Pulmonary artery endothelial cell (primary cell): ENCODE measurements at places on chromosomes 7 and 10. TPM values are rescaled to one million over a fixed set of nuclear protein-coding genes. Genes with fewer than 3 reads are reported as not detected.

The PALD1 gene
- 53.7 and 90.4 TPM in 2 replicates for total RNA-seq

GRCh38 chr7:41886901-41887311 is 184.0 kb upstream of the INHBA start:
- no peak for DNase-seq

GRCh38 chr10:132445516-132446194 is 48.7 kb downstream of the PWWP2B start:
- no peak for DNase-seq

GRCh38 chr10:114276066-114276465 is 37.0 kb downstream of the VWA2 start:
- DNase-seq = no peak

- no peak for DNase-seq
Measured at GRCh38 chr10:293636-294035, 158.4 kb downstream of the ZMYND11 start.

- DNase-seq = no peak
Measured at GRCh38 chr7:45682358-45682735, 108.2 kb downstream of the ADCY1 start.

The CAMK2B gene
- total RNA-seq = 1.7 and 2.7 TPM in 2 replicates

The ESYT2 gene
- 61.3 and 67.3 TPM in 2 replicates for total RNA-seq

DNA sequence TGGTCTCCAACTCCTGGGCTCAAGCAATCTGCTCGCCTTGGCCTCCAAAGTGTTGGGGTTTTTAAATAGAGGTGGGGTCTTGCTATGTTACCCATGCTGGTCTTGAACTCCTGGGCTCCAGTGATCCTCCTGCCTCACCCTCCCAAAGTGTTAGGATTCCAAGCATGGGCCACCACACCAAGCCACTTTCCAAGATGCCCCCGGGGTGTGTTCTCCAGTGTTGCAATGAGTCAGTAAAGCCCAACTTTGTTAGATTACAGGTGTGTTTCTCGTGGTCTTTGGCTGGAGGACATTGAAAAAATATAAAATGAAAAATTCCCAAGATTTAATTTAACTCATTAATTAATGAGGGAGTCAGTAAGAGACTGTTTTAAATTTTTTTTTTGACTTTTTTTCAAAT is 29.2 kb downstream of the TACR2 start:
- DNase-seq = no peak

DNA sequence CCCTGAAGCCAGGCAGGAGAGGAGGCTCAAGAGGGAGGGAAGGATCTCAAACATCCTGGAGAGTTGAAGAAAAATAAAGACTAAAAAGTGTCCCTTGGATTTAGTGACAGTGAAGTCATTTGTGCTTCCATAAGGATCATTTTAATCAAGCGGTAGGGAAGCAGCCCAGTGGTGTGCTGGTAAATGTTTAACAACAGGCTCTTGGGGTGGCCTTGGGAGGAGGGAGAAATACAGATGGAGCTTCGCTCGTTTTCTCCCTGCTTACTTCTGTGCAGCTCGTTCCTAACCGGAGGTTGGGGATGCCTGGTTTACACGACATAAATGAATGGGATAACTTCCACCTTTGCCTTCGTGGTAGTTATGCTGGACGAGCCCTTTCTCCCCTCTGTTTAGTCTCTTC is 140.0 kb downstream of the CAMK1D start:
- DNase-seq = no peak

The KCNMA1 gene
- 0.59 and 1.2 TPM in 2 replicates for total RNA-seq

The VWDE gene
- 0.07 TPM in 1 of 2 replicates, not detected in the other for total RNA-seq
